ENCODE measurements at places on chromosomes 12 and 14.

GRCh38 chr14:98437113-98437512 lies 834.9 kb downstream of the BCL11B start:
- no peak for DNase-seq

DNA sequence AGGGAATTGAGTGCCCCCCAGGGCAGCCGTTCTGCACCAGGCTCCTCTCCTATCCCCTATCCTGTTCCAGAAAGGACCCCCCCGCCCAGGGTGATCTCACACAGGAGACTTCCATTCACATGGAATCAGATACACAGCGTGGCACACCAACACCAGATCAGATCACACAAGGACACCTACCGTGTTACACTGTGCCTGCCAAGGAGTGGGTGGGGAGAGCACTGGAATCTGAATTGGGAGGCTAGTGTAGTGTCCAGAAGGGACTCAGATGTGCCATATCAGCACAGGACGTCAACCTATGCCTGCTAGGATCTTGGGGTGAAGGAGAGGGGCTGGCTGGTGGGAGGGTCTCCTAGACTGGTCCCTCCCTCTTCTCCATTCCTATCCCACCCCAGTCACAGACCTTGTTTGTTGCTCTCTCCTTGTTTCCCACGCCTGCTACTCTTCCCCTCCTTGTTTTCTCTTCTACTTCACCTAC lies 2.3 kb downstream of the PTMS start:
- DNase-seq, result no peak

GRCh38 chr12:30990776-30991175 lies 64.2 kb downstream of the TSPAN11 start:
- no peak for DNase-seq

- no peak for DNase-seq
Measured at GRCh38 chr14:34436118-34436905, 25.7 kb downstream of the SPTSSA start.

- no peak for DNase-seq
Measured at GRCh38 chr12:39037115-39037514, 131.7 kb upstream of the CPNE8 start.

DNA sequence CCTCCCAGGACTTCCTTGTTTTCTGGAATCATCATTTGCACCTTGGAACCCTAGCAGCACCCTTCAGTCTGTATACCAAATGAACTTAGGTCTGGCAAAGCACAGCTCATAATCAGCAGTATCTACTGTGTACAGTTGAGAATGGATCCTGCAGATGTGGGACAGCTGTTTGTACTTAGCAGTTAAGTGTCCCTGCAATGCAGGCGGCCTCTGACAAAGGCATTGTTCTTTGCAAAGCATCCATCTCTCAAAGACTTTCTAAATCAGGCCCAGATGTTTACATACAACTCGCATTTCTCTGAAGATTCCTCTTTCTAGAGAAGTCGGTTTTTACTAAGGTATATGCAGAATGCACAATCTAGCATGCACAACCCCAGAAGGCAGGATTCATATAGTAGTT lies 170.5 kb upstream of the RBM19 start:
- no peak for DNase-seq

DNA sequence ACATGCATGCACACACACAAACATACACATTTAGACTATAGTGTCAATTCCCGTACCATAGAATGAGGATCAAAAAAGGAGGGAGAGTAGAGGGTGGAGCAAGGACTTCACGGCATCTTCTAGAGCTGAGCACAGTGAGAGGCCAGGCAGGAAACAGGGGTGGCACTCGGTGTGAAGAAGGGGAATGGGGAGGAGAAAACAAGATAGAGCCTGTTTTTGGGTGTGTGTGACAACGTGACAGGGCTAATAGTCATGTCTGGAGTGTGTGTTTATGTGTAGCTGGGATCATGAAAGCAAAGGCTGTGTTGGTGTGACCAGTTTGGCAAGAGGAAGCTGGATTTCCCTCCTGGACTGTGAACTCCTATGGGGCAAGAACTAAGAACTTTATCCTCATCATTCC lies 9.9 kb upstream of the ACVR1B start:
- no peak for DNase-seq

DNA sequence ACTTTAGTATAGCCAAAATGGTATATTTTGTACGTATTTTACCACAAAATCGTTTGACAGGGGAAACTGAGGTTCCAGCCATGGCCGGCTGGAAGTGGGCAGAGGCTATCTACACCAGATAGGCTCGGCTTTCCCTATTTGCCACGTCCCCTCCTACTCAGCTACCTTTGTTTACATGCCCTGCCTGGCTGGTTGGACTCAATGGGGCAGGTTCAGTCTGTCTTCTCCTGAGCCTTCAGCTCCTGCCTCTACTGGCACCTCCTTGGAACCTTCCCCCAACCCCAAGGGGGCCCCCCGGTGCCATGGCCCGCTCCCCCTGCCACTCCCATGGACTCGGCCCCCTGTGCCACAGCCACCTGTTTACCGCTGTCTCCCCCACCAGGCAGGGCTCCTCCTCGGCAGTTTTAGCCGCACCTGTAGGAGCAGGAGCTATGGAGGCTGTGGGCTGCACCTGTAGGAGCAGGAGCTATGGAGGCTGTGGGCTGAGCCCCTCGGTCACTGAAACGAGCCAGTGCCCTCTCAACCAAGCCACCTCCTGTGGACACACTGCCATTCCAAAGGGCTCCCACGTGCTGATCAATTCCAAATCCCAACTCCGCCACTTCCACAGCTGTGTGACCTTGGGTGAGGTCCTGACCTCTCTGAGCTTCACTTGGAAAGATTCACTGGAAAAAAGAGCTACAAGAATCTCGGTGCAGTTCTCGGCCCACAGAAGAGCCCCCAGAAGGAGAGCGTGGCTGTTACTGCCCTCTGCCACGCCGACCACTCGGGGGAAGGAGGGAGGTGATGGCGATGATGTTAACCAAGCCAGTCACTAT lies 62.2 kb downstream of the NCOR2 start:
- DNase-seq, result no peak

DNA sequence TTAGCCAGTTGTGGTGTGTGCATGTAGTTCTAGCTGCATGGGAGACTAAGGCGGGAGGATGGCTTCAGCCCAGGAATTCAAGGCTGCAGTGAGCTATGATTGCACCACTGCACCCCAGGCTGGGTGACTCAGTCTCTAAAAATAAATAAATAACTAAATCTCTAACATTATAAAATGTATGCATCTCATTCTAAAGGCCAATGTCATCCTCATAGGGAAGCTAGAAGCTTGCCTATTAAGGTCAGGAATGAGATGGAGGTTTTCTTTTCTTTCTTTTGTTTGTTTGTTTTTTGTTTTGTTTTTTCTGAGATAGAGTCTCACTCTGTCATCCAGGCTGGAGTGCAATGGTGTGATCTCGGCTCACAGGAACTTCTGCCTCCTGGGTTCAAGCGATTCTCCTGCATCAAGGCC lies 48.8 kb upstream of the PAPLN start:
- DNase-seq, result no peak

- no peak for DNase-seq
Measured at GRCh38 chr14:43141636-43142191, 1365.4 kb downstream of the FSCB start.

DNA sequence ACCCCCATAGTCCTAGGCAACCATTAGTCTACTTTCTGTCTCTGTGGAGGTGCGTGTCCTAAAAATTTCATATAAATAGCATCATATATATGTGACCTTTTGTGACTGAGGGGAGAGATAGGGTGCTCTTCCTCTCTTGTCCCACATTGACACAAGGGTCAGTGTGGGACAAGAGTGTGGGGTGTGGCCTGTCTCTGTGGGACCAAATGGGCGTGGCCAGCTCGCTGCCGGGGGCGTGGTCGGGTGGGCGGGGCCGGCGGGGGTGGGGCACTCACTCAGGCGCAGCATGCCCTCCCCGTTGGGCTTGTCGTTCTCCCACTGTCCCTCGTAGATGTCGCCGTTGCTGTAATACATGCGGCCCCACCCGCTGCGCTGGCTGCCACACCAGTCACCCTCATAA lies 15.5 kb downstream of the MORN3 start:
- no peak for DNase-seq

GRCh38 chr14:74973003-74973653 lies 17.7 kb upstream of the PGF start:
- DNase-seq, result no peak

GRCh38 chr12:54189198-54189539 lies 384 bp upstream of the SMUG1 start:
- no peak for DNase-seq

DNA sequence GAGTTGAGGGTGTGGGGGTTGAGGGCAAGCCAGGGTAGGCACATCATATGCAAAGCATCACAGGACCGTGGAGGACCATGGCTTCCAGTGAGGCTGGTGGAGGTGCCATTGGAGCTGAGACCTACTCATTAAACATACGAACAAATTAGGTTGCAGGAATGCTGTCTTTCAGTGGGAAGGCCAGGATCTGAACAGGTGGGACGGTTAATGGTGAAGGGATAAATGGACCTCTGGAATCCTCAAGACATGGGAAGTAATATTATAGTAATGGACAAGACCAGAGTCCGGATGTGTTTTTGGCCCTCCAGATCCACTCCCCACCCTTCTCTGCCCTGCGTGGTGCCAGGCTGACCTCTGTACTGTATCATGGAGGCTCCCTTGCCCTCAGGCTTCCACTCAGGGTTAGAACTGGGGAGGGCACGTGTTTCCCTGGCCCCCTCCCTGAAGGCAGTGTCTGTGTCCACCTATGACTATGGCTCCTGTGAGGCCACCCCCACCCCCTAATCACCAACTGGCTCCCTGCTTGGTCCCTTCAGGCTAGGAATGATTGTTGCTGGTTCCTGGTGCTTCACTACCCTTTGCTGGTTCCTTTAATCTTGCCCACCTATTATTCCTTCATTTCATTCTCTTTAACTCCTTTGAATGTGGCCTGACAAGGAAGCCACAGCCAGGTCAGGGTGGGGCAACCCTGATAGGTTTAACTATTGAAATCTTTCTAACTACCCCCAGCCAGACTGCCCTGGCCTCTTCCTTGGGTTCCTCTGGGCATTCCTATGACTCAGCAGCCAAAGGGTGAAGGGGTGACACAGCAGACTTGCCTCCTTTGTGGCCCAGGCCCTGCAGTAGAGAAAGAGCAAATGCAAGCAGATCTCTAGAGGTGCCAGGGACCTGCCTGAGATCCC lies 10.7 kb downstream of the DHRS2 start:
- DNase-seq, result no peak

DNA sequence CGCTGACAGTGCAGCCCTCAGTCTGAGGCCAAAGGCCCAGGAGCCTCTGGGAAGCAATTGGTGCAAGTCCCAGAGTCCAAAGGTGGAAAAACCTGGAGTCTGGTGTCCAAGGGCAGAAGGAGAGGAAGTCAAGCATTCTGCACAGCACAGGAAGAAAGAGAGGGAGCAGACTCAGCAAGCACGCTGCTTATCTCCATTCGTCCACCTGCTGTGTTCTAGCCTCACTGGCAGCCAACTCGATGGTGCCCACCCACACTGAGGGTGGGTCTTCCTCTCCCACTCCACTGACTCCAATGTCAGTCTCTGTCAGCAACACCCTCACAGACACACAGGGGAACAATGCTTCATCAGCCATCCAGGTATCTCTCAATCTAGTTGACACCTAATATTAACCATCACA lies 38.8 kb downstream of the HELB start:
- no peak for DNase-seq

DNA sequence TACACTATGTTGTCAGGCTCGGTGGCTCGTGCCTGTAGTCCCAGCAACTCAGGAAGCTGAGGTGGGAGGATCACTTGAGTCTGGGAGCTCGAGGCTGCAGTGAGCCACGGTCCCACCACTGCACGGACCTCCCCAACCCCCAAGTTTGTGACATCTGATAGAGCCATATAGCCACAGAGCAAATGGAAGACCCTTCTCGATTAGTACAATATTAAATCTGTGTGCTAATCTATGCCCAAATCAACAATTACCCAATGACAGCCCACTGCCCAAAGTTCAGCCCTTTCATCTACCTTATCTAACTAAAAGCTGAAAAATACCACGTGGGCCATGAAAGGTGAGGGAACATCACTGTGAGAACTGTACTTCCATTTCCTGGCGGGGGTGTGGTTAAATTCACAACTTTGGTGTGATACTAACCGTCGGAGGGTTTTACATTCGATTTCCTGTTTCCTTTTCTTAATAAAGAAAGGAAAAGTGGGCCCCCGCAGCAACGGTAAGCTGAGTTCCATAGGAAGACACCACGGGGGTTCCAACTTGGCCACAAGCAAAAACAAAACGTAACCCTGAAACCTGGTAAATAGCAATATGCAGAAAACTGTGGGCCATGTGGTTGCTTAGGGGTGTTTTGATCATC lies 31.2 kb upstream of the FOS start:
- DNase-seq, result no peak

DNA sequence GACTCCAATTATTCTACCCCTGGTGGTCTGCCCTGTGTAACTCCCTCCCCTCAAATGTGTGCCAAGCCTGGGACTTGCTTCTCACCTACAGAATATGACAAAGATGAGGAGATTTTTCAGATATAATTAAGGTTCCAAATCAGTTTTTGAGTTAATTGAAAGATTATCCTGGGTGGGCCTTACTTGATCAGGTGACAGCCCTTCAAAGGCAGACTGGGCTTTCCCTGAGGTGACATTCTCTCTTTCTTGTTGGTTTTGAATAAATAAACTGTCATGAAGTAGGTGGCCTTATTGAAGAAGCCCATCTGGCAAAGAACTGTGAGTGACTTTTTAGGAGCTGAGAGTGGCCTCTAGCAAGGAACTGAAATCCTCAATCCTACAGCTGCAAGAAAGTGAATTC lies 106.0 kb downstream of the BRMS1L start:
- DNase-seq, result no peak

DNA sequence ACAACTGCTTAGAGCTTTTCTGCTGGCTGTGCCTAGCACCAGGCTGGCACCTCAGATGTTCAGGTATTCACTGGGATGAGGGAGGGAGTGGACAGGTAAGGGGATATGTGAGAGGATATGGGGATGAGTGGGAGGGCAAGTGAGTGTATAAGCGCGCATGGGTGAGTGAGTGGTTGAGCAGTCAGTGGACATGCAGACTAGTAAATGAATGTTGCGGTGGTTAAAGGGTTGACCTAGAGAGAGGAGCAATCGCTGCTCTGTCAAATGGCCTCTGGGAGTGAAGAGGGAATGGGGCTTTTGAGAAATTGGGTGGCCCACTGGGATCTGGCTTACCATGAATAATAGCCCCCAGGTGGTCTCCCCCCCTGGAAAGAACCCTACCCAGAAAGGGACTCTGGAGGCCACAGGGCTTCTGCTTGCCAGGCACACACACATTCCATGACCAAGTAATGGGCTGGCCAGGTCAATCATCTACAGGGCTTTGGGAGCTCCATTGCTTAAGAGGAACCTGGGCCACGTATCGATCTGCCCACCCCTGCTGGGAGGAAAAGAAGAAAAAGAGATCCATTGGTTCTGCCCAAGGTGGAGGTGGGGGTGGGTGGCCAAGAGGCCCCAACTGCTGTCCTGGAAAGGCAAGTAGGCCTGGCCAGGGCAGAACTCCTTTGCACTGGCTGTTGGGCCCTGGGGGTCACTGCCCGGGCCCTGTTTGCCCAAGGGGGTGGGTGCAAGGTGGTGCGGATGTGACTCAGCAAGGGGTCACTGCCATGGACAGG lies 30.8 kb upstream of the ZFP36L1 start:
- no peak for DNase-seq

DNA sequence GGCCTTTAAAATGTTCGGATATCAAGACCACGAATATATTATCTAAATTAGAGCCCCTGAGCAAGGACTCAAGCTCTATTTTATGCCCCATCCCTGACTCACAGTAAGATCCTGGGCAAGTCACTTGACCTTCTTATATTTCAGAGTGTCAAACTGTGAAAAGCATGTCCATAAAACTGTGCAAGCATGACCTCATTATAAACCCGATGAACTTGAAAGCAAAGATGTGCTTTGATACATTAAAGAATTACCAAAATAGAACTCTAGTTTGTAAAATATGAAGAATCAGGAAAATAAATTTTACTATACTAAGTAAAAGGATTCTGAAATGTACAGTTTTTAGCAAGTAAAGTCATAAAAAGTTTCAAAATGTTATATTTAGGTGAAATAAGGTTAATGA lies 2.9 kb upstream of the CALM1 start:
- no peak for DNase-seq

All from AML-193 (cell line).